ENCODE measurements at places on chromosomes 1 and 21. TPM values are rescaled to one million over a fixed set of nuclear protein-coding genes. Genes with fewer than 3 reads are reported as not detected.

Gene UTS2
- total RNA-seq: not detected

Gene NKAIN1
- total RNA-seq: not detected

Gene TIAM1
- 13.2 TPM for total RNA-seq

Gene ARHGAP30
- 5.4 TPM for total RNA-seq

Gene FMO3
- 3.2 TPM for total RNA-seq

DNA sequence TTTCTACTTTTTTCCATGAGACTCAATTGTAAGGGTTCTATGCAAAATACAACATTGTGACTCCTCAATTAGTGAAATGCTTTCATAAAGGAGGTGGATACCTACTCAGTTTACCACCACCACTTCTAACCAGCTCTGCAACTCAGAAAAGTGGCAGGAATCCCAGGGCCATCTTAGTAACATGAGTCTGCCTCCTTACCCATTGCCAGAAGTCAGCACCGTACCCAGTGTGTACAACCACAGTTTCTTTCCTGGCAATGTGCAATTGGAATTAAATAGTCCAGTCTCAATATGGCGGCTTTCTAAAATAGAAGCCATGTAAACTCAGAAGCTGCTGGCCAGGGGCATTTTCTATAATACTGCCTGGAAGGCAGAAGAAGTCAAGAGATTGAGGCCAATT lies 32.1 kb downstream of the TESK2 start:
- H3K27ac ChIP-seq: no peak overlapping the region
- H3K36me3 ChIP-seq: no peaks in the 10 kb centered on the region
- no peak for DNase-seq
- no peaks in the 10 kb centered on the region for H3K4me1 ChIP-seq
- H3K27me3 ChIP-seq: no peaks in the 10 kb centered on the region

DNA sequence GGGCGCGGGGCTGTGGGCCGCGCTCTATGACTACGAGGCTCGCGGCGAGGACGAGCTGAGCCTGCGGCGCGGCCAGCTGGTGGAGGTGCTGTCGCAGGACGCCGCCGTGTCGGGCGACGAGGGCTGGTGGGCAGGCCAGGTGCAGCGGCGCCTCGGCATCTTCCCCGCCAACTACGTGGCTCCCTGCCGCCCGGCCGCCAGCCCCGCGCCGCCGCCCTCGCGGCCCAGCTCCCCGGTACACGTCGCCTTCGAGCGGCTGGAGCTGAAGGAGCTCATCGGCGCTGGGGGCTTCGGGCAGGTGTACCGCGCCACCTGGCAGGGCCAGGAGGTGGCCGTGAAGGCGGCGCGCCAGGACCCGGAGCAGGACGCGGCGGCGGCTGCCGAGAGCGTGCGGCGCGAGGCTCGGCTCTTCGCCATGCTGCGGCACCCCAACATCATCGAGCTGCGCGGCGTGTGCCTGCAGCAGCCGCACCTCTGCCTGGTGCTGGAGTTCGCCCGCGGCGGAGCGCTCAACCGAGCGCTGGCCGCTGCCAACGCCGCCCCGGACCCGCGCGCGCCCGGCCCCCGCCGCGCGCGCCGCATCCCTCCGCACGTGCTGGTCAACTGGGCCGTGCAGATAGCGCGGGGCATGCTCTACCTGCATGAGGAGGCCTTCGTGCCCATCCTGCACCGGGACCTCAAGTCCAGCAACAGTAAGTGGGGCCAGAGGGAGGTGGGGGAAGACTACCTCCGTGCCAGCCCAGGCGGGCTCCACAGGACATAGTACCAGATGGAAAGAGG lies 808 bp downstream of the MAP3K21 start:
- peaks cover 7% of the 10 kb centered on the region for H3K4me1 ChIP-seq
- peak overlapping the region; percentile 86 for H3K4me3 ChIP-seq
- H3K27ac ChIP-seq: peak overlapping the region; percentile 71
- no peaks in the 10 kb centered on the region for H3K36me3 ChIP-seq

- no peaks in the 10 kb centered on the region for H3K36me3 ChIP-seq
- DNase-seq: no peak
- H3K27me3 ChIP-seq: no peaks in the 10 kb centered on the region
Measured at GRCh38 chr1:182248721-182249120, 142.9 kb downstream of the GLUL start.

- no peaks in the 10 kb centered on the region for H3K36me3 ChIP-seq
- no peaks in the 10 kb centered on the region for H3K27me3 ChIP-seq
- H3K27ac ChIP-seq: no peak overlapping the region
- no peaks in the 10 kb centered on the region for H3K4me1 ChIP-seq
- DNase-seq: no peak
Measured at GRCh38 chr21:41620982-41621381, 113.0 kb upstream of the TMPRSS2 start.
